ENCODE measurements at places on chromosomes 1 and 21.

DNA sequence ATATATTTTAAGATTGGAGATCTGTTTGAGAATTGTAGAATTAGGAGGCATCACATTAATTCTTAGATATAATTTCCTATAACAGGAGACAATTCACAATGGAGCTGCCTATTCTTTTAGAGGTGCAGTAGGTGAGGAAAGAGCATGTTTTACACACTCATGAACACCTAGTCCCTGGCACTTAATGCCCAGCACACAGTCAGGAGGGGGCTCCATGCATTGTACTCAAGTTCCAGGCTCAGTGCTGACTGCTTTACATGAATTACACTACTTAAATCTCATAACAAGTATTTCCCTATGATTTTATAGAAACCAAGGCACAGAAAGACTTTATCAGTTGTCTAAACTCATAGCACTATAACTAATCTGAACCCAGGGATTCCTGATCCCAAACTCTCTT, 360 bp upstream of the GBP3 start:
- DNase-seq = no peak

DNA sequence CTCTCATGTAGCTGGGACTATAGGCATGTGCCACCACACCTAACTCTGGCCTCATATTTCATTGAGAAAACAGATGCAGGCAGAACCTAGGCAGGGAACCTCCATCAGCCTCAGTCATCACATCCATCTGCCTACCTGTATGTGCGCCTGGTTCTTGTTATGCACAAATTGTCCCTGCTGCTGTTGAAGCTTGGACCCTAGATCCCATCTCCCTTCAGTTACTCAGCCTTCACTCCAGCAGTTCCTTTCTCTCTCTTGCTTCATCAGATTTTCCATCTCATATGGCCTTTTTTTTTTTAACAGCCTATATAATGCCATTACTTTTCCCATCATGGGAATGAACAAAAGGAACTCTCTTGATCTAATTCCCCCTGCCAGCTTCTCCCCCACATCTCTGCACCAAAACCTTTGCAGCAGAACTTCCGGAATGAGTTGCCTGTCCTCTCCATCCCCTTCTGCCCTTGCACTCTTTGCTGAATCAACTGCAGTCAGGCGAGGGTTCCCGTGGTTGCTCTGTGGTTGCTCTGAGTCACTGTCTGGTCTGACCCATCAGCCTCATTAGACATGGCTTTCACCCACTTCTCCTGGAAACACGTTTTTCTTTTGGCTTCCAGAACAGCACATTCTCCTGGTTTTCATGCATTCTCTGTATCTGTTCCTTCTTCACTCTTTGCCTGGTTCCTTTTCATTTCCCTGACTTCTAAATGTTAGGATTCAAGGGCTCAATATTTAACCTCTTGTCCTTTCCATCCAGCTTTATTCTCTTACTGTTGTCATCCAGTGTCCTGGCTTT, 41.5 kb downstream of the UBE4B start:
- peak; percentile 27 for DNase-seq

GRCh38 chr1:42966688-42967612, 8.3 kb upstream of the SLC2A1 start:
- DNase-seq = no peak

GRCh38 chr1:209993061-209993830, 55.2 kb downstream of the SYT14 start:
- no peak for DNase-seq
